ENCODE measurements at places on chromosomes 5 and 9.

GRCh38 chr9:91193658-91194391, 167.9 kb downstream of the AUH start:
- H3K27ac ChIP-seq = peak overlapping the region; percentile 76
- H3K4me3 ChIP-seq = peak overlapping the region; percentile 57
- H3K36me3 ChIP-seq = no peaks in the 10 kb centered on the region
- peaks cover 32% of the 10 kb centered on the region for H3K4me1 ChIP-seq

- H3K27me3 ChIP-seq = no peaks in the 10 kb centered on the region
- no peak for DNase-seq
- no peak overlapping the region for H3K27ac ChIP-seq
- H3K36me3 ChIP-seq = no peaks in the 10 kb centered on the region
- H3K4me3 ChIP-seq = no peak overlapping the region
Measured at GRCh38 chr5:132375957-132376356, 6.4 kb downstream of the SLC22A5 start.

DNA sequence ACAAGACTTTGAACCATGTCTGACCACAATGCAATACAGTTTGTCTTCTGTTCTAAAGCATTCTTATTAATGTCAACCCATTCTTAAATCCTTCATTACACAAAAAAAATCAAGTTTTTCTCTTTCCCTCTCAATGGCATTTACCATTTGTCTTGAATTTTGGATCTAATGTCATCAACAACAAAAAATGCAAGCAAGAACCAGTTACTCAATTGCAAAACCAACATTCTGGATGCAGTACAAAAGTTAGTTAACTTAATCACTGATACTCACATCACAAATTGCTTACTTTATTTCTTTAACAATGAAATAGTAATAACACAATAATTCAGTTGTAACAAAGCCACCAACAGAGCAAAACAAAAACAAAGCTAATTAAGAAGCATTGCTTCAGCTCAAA, 6.0 kb downstream of the C9orf40 start:
- H3K27ac ChIP-seq = no peak overlapping the region
- DNase-seq = no peak
- H3K36me3 ChIP-seq = peaks cover 5% of the 10 kb centered on the region
- H3K4me1 ChIP-seq = peaks cover 28% of the 10 kb centered on the region
- H3K4me3 ChIP-seq = no peak overlapping the region

GRCh38 chr9:137383081-137383783, 39.7 kb downstream of the EXD3 start:
- DNase-seq = no peak
- H3K4me3 ChIP-seq = no peak overlapping the region
- no peak overlapping the region for H3K27ac ChIP-seq

DNA sequence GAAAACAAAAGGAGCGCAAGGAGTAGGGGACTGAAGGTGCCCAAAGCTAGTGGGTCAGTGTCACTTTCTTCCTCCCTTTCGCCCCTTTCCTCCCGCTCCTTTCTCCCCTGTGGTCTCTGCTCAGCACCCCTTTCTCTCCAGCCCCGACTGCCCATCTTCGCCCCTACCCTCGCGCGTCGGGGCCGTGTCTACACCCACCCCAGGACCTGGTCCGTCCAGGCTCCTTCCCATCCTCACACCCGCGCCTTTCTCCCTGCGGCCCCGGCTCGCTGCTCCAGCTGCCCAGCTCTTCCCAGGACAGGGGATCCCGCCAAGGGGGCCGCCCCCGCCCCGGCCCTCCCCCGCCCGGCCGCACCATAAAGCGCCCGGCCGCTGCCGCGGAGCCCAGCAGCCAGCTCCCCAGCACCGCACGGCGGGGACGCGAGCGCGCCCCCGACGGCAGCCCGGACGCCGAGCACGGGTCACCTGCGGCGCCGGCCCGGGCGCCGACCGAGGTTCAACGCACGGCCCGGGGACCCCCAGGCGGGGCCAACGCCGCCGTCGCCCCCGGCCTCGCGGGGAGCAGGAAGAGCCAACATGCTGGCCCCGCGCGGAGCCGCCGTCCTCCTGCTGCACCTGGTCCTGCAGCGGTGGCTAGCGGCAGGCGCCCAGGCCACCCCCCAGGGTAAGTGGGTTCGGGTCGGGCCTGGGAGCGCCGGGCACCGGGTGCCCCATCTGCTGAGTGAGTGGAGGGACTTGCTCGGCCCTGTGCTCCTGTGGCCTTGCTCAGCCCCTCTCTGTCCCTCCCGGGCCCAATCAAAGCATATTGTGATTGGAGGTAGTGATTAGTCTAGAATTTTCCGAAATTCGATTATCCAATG, at the start of gene THBS4:
Gene THBS4 (plus strand): TSS at position 387 of the 860 bp plus-strand sequence. CDS start 190 bp downstream, at position 577.
- H3K27me3 ChIP-seq = no peaks in the 10 kb centered on the region
- H3K4me3 ChIP-seq = no peak within 1 kb of the TSS

GRCh38 chr5:93891491-93892480, 150.4 kb upstream of the POU5F2 start:
- no peak overlapping the region for H3K27ac ChIP-seq
- no peak overlapping the region for H3K4me3 ChIP-seq
- H3K4me1 ChIP-seq = peaks cover 18% of the 10 kb centered on the region
- H3K27me3 ChIP-seq = no peaks in the 10 kb centered on the region
- no peaks in the 10 kb centered on the region for H3K36me3 ChIP-seq

DNA sequence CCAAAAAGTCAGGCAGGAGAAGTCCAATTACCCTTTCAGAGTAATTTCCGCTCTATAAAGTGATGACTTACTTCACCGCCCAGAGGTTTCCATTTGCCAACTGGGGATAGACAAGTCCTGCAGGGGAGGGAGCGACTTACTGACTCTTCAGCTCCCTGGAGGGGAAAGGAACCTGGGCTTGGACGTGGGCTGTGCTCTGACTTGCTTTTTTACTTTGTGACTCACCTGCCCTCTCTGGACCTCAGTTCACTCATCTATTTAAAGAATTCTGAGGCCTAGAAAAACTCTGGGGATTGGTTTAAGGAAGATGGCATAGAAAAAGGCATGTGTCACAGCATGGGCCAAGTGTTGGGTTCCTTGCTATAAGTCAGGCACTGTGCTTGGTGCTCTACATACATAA, 180.4 kb upstream of the TRIM32 start:
- no peaks in the 10 kb centered on the region for H3K27me3 ChIP-seq
- DNase-seq = no peak
- H3K4me3 ChIP-seq = no peak overlapping the region
- H3K4me1 ChIP-seq = no peaks in the 10 kb centered on the region
- no peak overlapping the region for H3K27ac ChIP-seq

DNA sequence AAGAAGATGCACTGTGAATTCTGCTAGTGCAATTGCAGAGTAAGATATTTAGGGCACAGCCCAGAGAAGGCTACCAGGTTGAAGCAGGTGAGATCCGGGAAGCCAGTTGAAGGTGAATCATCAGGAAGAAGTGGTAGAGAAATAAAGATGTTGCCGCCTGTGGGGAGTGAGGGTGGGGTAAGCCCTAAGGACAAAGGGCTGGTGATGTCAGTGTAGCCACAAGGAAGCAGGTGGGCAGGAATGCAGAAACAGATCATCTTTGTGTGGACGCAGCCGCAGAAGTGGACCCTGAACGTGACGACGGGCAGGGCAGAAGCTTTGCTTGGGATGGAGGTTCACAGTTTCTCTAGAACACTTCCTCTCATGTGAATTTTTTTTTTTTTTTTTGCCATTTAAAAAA, 164.2 kb downstream of the ACTL7B start:
- H3K27me3 ChIP-seq = no peaks in the 10 kb centered on the region
- H3K4me3 ChIP-seq = no peak overlapping the region
- H3K36me3 ChIP-seq = no peaks in the 10 kb centered on the region
- H3K4me1 ChIP-seq = no peaks in the 10 kb centered on the region
- no peak for DNase-seq

DNA sequence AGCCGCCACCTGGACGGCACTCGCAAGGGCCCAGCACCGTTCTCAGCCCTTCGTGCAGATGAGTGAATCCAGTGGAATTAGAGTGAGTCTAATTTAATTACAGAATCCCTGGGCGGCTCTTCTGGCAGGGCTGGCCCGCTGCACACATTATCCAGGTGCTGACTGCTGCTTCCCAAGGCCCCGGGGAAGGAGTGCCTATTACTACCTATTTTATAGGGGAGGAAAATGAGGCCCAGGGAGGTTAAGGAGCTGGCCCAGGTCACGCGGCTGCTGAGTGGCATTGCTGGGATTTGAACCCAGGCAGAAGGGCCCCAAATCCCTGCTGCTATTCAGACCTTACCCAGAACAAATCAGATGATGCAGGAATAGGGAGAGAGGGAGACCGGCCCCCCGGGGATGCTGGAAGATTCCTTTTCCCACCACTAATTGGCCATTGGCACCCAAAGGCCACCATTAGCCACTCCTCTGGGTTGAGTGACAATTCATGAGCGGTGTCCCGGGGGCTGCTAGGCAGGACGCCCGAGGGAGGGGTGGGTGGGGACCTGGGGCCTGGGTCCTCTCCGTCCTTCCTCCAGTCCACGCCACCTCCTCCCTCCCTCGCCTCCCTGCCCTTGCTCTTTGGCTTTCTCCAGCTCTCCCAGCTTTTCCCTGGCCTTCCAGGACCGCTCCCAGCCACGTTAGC, 10.3 kb upstream of the QRFP start:
- no peaks in the 10 kb centered on the region for H3K27me3 ChIP-seq
- H3K4me3 ChIP-seq = no peak overlapping the region
- H3K36me3 ChIP-seq = no peaks in the 10 kb centered on the region
- H3K27ac ChIP-seq = no peak overlapping the region

- no peaks in the 10 kb centered on the region for H3K4me1 ChIP-seq
- H3K27me3 ChIP-seq = no peaks in the 10 kb centered on the region
- H3K4me3 ChIP-seq = no peak overlapping the region
- DNase-seq = no peak
Measured at GRCh38 chr5:91591076-91591475, 208.0 kb upstream of the ARRDC3 start.

DNA sequence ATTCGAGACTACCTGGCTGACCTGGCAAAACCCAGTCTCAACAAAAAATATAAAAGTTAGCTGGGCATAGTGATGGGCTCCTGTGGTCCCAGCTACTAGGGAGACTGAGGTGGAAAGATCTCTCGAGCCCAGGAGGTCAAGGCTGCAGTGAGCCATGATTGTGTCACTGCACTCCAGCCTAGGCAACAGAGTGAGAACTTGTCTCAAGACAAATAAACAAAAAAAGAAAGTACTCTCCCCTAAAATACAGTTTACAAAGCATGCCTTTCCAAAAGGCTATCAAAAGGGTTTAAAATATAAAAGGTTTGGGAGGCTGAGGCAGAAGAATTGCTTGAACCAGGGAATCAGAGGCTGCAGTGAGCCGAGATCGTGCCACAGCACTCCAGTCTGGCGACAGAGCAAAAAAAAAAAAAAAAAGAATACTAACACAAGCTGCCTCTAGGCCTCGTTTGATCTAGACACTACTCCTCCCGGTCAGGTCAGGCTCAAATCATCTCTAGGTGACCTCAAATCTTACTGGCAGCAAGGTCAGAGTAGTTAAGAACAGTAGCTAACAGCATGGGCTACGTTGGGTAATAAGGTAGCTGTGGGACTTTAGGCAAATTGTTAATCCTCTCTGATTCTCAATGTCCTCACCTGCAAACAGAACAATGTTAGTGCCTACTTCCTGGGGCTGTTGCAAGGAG, 9.3 kb downstream of the NAIF1 start:
- H3K27ac ChIP-seq = no peak overlapping the region
- H3K36me3 ChIP-seq = peaks cover 14% of the 10 kb centered on the region
- no peaks in the 10 kb centered on the region for H3K4me1 ChIP-seq
- H3K27me3 ChIP-seq = no peaks in the 10 kb centered on the region
- DNase-seq = no peak

GRCh38 chr5:154482528-154483449, 4.8 kb upstream of the HAND1 start:
- no peaks in the 10 kb centered on the region for H3K36me3 ChIP-seq
- H3K27ac ChIP-seq = no peak overlapping the region
- H3K4me3 ChIP-seq = no peak overlapping the region
- peaks cover 73% of the 10 kb centered on the region for H3K27me3 ChIP-seq
- H3K4me1 ChIP-seq = no peaks in the 10 kb centered on the region

- peaks cover 19% of the 10 kb centered on the region for H3K4me1 ChIP-seq
- no peak overlapping the region for H3K4me3 ChIP-seq
- no peak for DNase-seq
- no peaks in the 10 kb centered on the region for H3K27me3 ChIP-seq
- H3K27ac ChIP-seq = no peak overlapping the region
- H3K36me3 ChIP-seq = no peaks in the 10 kb centered on the region
Measured at GRCh38 chr9:125405938-125406809, 144.5 kb downstream of the GAPVD1 start.

- H3K4me1 ChIP-seq = peaks cover 16% of the 10 kb centered on the region
- H3K36me3 ChIP-seq = peaks cover 9% of the 10 kb centered on the region
- H3K27me3 ChIP-seq = no peaks in the 10 kb centered on the region
- no peak overlapping the region for H3K27ac ChIP-seq
- H3K4me3 ChIP-seq = no peak overlapping the region
Measured at GRCh38 chr9:130058154-130058553, 4.4 kb downstream of the GPR107 start.

GRCh38 chr9:22742401-22742800, 295.8 kb downstream of the DMRTA1 start:
- no peak overlapping the region for H3K4me3 ChIP-seq
- no peaks in the 10 kb centered on the region for H3K36me3 ChIP-seq
- H3K27ac ChIP-seq = no peak overlapping the region
- no peak for DNase-seq
- no peaks in the 10 kb centered on the region for H3K4me1 ChIP-seq

DNA sequence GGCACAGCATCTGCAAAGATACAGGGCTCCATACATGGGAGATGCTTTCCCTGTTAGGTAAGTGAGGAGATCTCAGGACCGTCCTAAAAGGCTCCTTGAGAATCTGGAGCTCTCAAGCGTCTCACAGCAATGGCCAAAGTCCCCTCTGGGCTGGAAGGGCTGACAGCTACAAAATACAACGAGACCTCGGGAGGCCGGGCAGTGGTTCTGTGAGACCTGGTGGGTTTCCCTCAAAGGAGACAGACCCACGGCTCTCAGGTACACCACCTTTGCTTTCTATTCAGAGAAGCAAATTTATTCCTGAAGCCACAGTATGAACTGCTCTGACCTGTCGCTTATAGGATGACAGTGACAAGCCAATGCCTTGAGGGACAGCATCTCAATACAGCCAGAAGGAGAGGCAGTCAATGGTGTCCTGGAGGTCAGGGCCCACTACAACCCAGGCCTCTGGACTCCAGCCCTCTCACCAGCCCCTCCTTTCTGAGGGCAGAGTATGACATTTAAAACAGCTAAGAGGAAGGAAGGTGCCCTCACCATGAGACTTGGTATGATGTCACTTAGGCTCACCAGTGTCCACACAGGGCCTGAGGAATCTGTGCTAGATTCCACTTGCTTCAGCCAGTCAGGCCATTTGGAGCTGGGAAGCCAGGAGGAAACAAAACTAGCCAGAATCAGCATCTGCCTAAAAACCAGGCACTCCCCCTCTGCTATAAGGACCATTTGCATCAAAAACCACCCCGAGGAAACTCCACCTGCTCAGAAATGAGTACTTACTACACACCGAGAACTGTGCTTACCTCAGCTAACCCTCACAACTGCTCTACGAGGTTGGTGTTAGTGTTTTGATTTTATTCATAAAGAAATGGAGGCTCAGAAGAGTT, 86.5 kb upstream of the FSTL4 start:
- no peak overlapping the region for H3K27ac ChIP-seq
- no peaks in the 10 kb centered on the region for H3K36me3 ChIP-seq
- DNase-seq = no peak
- peaks cover 15% of the 10 kb centered on the region for H3K4me1 ChIP-seq
- no peak overlapping the region for H3K4me3 ChIP-seq

GRCh38 chr5:118918232-118918631, 70.1 kb downstream of the DTWD2 start:
- no peaks in the 10 kb centered on the region for H3K36me3 ChIP-seq
- no peak overlapping the region for H3K27ac ChIP-seq
- no peaks in the 10 kb centered on the region for H3K27me3 ChIP-seq
- no peak overlapping the region for H3K4me3 ChIP-seq
- no peak for DNase-seq
- H3K4me1 ChIP-seq = no peaks in the 10 kb centered on the region

- H3K4me1 ChIP-seq = no peaks in the 10 kb centered on the region
- H3K27me3 ChIP-seq = no peaks in the 10 kb centered on the region
- H3K4me3 ChIP-seq = no peak overlapping the region
- no peaks in the 10 kb centered on the region for H3K36me3 ChIP-seq
- no peak overlapping the region for H3K27ac ChIP-seq
- peak; percentile 53 for DNase-seq
Measured at GRCh38 chr5:150129813-150130492, 25.7 kb downstream of the PDGFRB start.
